NCI-H1105 (cell line): ENCODE measurements at places on chromosomes 13 and 19.

GRCh38 chr19:49930483-49931011 is 1.2 kb upstream of the NUP62 start:
- DNase-seq, result no peak

DNA sequence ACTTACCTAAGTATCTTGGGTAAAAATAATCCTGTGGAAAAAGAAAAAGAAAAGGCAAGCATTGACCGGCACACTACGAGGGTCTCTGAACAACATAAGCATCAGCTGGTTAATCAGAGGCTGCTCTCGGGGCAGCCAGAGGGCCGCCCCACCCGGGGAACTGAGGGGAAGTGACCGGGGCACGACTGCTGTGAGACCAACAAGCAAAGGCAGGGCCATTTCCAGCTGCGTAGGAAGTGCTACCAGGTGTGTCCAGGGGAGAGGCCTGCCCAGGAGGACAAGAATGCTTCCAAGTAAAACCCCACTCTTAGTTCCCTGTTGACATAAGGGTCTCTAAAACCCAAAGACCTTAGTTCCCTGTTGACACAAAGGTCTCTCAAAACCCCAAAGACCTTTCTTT is 15.9 kb downstream of the GAS6 start:
- DNase-seq, result no peak

DNA sequence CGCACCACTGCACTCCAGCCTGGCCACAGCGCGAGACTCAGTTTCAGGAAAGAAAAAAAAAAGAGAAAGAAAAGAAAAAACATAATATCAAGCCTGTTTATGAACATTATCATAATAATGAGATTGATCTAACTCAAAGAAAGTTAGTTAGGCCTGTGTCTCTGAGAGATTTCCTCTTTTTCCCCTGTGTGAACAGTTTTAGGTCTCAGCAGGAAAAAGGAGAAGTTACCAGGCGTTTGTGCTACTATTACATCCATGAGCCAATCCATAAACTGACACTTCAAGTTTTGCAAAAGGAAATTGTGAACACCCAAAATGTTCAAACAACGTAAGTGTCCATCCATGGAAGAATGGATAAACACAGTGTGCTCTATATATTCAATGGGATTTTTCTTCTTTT is 3.8 kb downstream of the TARM1 start:
- DNase-seq, result no peak

GRCh38 chr13:42394711-42395085 is 122.7 kb downstream of the AKAP11 start:
- no peak for DNase-seq

GRCh38 chr19:56147307-56147706 is 6.2 kb downstream of the ZNF444 start:
- no peak for DNase-seq

GRCh38 chr13:50780201-50781015 is 63.1 kb downstream of the DLEU7 start:
- DNase-seq, result no peak

DNA sequence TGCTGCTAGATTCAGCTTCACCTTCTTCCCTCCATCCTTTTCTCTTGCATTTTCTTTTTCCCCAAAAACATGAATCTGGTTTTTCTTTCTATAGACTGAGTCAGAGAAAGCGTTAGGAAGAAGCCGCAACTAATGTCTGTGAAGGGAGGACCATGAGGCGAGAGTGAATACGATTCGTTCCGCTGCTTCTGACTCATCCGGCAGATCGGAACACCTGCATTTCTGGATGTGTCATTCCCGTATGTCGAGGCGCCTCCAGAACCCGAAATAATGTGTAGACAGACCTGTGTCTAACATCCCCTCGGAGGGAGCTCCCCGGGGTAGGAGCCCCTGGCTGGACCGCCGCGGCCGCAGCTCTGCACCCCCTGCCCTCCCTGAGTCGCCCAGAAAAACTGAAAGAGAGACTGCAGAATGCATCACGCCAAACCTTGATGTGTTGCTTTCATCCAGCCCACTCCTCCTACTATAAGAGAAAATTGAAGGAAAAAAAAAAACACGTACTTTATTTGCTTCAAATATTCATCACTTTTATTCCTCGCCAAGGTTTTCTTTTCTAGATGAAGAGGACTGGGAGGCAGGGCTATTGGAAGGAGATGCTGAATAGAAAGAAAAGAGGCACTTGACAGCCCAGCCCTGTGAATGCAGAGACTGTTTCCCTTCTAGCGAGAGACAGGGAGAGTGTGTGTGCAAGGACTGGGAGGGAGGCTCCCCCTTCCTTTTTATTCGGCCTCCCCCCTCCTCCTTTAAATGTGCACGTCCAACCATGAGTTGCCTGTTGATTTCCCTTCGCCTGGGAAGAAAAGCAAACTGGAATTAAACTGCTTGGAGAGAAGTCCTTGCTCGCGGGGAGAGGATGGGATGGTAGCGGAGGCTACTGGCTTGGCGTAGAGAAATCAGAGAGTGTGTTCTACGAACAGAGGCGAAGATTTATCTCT is 616 bp upstream of the PCDH17 start:
- no peak for DNase-seq

GRCh38 chr13:52195401-52195837 is 36.0 kb upstream of the NEK3 start:
- DNase-seq, result no peak

GRCh38 chr19:49539192-49539952 is 11.6 kb downstream of the RCN3 start:
- no peak for DNase-seq

- DNase-seq, result no peak
Observed at GRCh38 chr13:114145722-114146121, 13.3 kb upstream of the RASA3 start.

- DNase-seq, result no peak
Observed at GRCh38 chr13:40275636-40276035, 390.8 kb downstream of the FOXO1 start.

DNA sequence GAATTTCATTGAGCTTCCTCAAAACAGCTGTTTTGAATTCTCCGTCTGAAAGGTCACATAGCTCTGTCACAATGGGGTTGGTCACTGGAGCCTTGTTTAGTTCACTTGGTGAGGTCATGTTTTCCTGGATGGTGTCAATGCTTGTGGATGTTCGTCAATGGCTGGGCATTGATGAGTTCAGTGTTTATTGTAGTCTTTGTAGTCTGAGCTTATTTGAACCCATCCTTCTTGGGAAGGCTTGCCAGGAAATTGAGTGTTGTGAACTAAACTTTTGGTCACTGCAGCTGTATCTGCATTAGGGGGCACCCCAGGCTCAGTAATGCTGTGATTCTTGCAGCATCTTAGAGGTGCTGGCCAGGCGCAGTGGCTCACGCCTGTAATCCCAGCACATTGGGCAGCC is 22.0 kb downstream of the BLOC1S3 start:
- DNase-seq, result no peak

DNA sequence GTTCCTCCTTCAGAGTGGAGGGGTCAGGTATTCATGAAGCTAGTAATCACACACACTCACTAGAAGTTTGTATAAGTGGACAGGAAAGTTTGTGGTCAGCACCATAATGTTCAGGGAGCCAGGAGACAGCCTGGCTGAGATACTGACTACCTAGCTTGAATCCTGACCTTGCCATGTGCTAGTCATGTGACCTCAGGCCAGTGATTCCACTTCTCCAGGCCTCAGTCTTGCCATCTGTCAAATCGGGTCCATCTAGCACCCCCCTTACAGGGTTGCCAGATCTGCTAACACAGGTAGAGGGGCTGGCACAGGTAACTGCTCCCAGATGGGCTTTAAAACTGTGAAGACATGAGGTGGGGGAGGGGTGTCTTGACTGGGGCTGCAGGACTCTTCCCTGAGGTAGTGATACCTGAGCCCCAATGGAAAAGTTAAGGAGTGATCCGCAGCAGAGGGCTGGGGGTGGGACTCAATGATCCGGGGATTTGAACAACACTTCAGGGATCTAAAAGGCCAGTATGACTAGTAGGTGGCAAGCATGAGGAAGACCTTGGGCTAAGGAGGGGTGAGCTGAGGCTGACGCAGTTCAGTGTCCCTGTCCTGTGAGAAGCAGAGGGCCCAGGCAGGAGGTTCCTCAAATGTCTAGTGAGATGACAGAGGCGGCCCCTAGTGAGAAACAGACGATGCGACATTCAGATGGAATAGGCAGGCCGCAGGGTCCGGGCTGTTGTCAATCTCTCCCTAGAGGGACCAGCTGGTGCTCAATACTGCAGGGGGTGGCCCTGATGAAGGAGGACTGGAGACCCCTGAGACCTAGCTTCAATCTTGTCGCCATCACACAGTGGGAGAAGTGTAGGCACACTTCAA is 8.5 kb downstream of the ACTMAP start:
- DNase-seq, result no peak

- DNase-seq, result no peak
Observed at GRCh38 chr13:86945584-86945983, 725.6 kb upstream of the SLITRK5 start.

DNA sequence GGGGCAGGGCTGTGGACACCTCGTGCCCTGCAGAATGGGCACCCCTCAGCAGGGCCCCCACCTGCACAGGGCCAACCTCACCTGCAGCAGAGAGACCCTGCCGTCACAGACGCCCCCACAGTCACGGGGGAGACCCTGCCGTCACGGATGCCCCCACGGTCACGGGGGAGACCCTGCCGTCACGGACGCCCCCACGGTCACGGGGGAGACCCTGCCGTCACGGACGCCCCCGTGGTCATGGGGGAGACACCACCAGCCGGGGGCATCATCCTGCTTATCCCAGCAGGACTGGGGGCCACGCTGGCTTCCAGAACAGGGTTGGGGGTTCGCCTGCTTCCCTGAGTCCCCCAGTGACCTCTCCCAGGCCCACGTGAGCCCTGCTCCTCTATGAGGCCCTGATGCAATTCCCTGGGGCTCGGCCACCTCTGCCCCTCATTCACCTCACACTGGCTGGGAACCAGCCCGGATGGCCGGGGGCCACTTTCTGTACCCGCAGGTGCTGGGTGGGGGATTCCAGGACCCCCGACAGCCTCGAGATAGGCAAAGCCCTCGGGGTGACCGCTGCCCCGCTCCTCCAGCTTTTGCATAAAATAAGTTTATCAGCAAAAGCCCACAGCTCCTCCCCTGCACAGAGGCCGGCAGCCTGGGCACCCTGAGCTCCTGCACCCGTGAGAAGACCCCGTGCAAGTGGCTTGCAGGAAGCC is 23.6 kb downstream of the SBNO2 start:
- no peak for DNase-seq

- DNase-seq, result no peak
Observed at GRCh38 chr19:36215276-36216123, 594 bp downstream of the ZNF146 start.

- DNase-seq, result no peak
Observed at GRCh38 chr19:14361824-14362223, 19.4 kb upstream of the ADGRE5 start.

GRCh38 chr13:90951663-90952062 is 395.8 kb upstream of the MIR17HG start:
- no peak for DNase-seq

DNA sequence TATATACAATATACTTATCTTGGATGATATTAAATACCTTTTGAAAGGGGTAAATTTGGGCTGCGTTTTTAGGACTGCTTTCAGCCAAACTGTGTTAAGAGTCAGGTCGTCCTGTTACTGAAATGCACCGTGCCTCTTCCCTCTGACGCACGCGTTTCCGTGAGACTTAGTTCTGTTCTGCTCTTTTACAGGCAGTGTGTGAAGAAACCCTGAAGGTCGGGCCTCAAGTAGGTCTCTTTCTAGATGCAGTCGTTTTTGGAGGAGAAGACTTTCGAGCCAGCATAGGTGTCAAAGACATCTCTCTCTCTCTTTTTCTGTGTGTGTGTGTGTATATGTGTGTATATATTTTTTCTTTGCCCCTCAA is 107.0 kb downstream of the ZIC5 start:
- no peak for DNase-seq

DNA sequence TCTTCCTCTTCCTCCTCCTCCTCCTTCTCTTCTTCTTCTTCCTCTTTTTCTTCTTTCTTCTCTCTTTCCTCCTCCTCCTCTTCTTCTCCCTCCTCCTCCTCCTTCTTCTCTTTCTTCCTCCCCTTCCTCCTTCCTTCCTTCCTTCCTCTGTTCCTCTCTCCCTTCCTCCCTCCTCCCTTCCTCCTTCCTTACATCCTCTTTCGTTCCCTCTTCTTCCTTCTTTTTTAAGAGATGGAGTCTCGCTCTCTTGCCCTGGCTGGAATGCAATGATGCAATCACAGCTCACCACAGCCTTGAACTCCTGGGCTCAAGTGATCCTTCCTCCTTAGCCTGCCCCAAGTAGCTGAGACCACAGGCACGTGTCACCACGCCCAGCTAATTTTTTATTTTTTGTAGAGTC is 13.2 kb downstream of the EHD2 start:
- no peak for DNase-seq

DNA sequence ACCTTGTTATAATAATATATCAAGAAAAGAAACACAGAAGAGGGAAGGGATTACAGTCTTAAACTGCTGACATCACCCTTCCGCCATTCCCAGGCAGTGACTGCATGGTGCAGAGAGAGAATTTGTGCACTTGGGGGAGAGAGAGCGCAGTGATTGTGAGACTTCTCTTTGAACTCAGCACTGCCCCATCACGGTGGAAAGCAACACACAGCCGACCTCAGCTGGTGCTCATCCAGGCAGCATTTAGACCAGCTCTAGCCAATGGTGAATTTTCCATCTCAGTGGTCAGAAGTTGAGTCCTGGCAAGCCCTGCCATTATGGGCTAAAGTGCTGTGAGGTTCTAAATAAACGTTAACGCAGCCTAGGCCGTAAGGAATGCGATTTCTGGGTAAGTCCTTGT is 1681.5 kb downstream of the EFNB2 start:
- no peak for DNase-seq

DNA sequence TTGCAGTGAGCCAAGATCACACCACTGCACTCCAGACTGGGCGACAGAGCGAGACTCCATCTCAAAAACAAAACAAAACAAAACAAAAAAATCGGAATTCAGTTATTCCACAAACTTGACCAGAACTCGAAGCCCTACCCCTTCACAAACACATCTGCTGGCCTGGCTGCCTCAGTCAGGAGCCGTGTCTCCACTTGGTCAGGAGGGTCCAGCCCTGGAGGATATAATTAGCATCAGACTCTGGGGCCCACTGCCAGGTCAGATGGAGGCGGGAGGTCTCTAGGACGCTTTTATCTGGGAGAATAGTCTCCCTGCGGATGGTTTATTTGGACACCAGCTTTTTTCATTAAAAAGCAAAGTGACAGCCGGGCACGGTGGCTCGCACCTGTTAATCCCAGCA is 8.0 kb downstream of the ELL start:
- DNase-seq, result no peak

GRCh38 chr19:33379151-33379829 is 5.8 kb downstream of the CEBPG start:
- DNase-seq, result no peak

DNA sequence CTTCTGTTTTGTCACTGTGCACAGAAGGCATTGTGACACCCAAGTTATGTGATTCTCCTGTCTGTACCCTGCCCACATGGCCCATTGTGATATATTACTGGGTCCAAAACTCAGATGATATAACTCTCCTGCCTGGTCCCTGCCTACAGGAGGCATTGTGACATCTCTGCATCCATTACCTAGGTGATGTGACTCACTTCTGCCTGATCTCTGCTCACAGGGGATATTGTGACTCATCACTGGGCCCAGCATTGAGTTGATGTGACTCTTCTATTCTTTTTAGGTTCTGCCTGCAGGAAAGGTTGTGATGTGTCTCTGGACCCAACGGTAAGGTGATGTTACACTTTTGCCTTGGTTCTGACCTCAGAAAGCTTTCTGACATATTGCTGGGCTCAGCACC is 67.9 kb upstream of the ZNF724 start:
- no peak for DNase-seq

GRCh38 chr19:55809381-55810058 is 22.3 kb downstream of the NLRP11 start:
- peak; percentile 98 for DNase-seq
